NCI-H2107 (cell line): ENCODE measurements at places on chromosomes 7 and 10.

GRCh38 chr7:84372155-84372621 lies 177.6 kb upstream of the SEMA3A start:
- DNase-seq = no peak

- no peak for DNase-seq
Measured at GRCh38 chr10:27607591-27607990, 103.5 kb downstream of the RAB18 start.

GRCh38 chr7:4561795-4562194 lies 120.3 kb upstream of the FOXK1 start:
- DNase-seq = no peak

DNA sequence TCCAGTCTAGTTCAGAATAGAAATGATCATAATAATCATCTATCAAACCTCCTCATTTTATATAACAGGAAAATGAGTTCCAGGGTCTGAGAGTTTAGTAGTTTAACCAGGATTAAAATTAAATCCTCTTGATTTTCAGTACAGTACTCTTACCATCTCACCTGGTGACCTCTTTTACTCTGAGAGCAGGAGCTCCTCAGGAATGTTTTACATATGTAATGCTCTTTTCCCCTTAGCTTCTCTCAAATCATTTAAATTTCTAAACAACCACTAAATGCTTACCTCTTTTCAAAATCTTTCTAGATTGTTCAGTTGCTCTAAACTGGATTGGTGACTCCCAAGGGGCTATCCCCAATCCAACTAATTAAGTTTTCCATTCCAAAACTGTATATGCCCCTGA lies 10.2 kb upstream of the PPP3CB start:
- no peak for DNase-seq

GRCh38 chr10:31838065-31838464 lies 90.6 kb downstream of the ARHGAP12 start:
- DNase-seq = no peak

- DNase-seq = no peak
Measured at GRCh38 chr7:112714917-112715316, 75.3 kb downstream of the TMEM168 start.

GRCh38 chr7:95545007-95545615 lies 51.2 kb downstream of the PDK4 start:
- no peak for DNase-seq

GRCh38 chr10:48580236-48580635 lies 24.6 kb downstream of the ARHGAP22 start:
- DNase-seq = no peak

GRCh38 chr10:109504401-109504800 lies 418.9 kb downstream of the XPNPEP1 start:
- DNase-seq = no peak

GRCh38 chr10:126041804-126042231 lies 145.5 kb downstream of the FANK1 start:
- no peak for DNase-seq

DNA sequence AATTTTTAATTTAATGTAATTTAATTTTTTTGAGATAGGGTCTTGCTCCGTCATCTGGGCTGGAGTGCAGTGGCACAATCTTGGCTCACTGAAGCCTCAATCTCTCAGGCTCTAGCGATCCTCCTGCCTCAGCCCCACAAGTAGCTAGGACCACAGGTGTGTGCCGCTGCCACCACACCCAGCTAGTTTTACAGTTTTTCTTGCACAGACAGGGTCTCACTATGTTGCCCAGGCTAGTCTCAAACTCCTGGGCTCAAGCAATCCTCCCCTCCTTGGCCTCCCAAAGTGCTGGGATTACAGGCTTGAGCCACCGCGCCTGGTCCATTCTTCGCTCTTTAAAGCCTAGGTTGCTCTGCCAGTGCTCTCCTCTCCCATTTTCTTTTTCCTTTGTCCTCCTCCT lies 12.9 kb downstream of the CALML3 start:
- DNase-seq = no peak

GRCh38 chr10:122462533-122463465 lies 1.4 kb downstream of the HTRA1 start:
- no peak for DNase-seq

GRCh38 chr10:116740971-116741370 lies 1.4 kb downstream of the HSPA12A start:
- DNase-seq = no peak

- DNase-seq = no peak
Measured at GRCh38 chr10:43648095-43648397, 635 bp downstream of the ZNF32 start.

GRCh38 chr7:142797391-142798377 lies 26.9 kb downstream of the PRSS2 start:
- DNase-seq = no peak

DNA sequence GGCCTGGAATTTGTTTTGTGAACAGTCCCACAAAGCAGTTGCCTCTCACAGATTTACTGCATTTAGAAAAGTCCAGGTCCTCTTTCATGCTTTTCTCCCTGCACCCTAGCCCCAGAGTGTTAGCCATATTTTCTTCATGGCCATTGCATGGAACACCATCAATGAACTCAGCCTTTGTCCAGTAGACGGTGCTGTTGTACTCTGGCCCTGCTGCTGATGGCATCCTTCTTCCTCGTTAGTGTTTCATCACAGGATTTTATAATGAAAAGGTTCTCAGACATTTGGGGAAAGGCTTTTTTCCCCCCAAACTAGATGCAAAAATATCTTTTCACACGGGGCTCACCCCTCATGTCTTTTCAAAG lies 93.0 kb upstream of the SLC25A13 start:
- peak; percentile 39 for DNase-seq

DNA sequence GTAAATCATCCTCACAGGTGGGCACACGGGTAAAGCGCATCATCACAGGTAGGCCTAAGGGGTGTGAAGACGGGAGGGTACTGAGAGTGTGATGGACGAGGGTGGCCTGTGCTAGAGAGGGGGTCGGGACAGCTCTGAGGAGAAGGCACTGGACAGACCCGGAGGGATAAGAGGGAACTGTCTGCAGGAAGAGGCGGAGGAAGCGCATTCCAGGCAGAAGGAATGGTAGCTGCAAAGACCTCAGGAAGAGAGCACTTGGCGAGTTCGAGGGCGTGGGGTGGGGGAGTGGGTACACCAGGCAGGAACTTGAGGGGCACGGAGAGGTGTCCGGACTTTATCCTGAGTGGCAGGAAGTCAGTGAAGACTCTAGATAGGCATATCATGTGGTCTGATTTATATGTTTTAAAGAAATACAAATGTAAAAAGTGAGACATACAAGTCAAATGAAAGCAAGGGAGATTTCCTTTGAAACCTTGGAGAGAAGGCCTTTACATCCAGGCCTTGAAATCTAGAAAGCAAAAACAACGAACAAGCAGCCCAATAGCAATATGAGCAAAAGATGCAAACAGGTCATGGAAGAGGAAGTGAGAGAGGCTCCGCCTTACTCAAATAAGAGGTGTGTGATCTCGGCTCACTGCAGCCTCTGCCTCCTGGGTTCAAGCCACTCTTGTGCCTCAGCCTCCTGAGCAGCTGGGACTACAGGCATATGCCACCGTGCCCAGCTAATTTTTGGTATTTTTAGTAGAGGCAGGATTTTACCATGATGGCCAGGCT lies 3.6 kb downstream of the LHPP start:
- DNase-seq = no peak

- DNase-seq = no peak
Measured at GRCh38 chr10:86298501-86299001, 68.0 kb downstream of the GRID1 start.

DNA sequence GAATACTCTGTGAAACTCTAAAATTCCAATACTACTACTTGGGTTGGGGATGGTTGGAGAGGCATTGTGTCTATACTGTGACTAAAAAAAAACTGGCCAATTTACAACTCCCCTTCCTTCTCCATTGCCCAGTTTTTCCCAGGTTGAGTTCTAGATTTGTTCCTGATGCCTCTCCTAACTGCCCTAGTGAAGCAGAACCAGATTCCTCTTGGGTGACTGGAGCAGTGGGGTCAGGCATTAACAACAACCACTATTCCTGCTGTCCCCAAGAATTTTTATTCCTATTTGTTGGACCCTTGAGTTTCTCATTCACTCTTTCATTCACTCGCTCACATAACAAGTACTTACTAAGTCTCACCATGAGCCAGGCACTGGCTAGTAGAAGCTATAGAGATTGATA lies 5.8 kb downstream of the GOT1 start:
- DNase-seq = no peak

DNA sequence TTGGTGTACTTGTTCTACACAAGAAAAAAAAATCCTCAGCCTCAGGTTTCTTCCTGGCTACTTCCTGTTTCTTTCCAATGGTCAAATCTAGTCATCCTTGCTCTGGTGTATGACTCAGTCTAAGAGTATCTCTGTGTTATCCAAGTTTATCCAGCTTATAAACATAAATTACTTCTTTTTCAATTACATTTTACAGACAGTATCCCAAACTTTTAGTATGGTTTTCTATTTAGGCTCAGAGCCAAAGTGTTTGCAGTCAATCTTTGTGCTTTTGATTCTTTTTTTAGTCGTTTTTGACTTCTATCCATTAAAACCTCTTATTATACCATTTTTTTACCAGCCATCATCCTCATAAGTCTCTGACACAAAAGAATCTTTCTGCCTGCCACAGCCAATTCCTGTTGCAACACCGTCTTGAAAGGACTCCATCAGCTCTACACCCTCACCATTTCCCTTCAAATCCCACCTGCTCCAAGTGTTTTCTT lies 294.6 kb downstream of the PTEN start:
- DNase-seq = no peak

GRCh38 chr7:92944633-92945032 lies 108.3 kb upstream of the CDK6 start:
- DNase-seq = no peak

DNA sequence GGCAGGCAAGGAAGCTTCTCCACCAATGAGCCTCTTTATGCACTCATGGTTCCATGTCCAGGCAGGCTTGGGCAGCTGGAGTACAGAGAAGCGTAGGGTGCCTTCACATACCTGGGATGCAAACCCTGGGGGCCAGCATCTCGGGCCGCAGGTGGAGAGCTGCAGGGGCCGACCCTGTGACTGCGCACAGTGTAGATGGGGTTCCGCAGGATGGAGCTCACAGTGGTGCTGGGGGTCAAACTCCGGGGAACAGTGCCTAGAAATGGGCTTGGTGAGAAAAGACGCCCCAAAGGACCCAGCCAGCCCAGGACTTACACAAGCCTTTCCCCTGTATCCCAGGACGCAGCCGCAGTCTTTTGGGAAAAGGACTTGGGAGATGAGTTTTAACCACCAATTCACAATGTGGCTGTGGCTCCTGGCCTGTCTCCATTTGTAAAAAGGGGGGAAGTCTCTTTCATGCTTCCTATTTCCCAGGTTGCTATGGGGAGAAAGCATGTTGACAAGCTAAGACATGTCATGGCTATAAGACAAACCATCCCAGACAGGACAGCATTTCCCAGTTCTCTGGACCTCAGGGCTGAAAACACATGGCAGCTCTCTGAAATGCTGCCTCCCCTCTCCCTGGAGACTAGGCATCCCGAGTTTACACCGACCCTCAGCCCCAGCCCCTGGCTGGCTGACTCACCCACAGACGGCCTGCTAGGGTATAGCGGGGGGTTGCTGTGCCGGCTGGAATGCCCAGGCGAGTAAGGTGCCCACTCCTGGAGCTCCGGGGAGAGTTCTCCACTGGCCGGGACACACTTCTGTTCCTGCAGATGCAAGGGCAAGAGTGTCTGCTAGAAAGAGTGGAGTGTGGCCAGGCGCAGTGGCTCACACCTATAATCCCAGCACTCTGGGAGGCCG lies 107.1 kb downstream of the DLG5 start:
- no peak for DNase-seq

- no peak for DNase-seq
Measured at GRCh38 chr10:130232166-130233034, 96.2 kb downstream of the GLRX3 start.

DNA sequence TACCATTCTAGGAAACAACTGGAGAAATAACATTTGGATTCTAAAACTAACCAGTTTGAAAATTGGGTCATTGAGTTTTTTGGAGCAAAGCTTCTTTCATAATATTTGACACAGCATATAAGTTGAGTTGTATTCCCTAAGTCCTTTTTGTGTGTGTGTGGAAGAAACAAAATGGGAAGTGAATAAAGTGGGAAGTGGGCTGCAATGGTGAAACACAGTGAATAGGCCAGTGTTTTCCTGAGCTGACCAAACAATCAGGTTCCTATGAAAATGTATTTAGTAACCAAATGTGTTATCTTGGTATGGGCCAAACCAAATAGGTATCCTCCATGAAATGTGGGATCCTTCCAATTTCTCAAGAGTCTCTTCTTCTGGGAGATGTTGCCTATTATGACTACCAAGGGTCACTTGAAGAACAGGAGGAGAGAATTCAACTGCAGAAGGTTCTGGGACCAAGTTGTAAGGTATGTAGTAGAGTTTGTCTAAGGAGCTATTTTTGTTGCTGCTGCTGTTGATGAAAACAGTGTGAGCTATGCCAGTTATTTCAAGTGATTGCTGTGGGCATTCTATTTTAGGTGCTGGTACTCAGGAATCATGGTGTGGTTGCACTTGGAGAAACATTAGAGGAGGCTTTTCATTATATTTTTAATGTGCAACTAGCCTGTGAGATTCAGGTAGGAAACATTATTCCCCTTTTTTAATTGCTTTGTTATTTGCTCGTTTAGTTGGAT lies 88.3 kb upstream of the MXI1 start:
- DNase-seq = no peak

GRCh38 chr10:7481368-7481765 lies 70.5 kb upstream of the SFMBT2 start:
- DNase-seq = no peak

DNA sequence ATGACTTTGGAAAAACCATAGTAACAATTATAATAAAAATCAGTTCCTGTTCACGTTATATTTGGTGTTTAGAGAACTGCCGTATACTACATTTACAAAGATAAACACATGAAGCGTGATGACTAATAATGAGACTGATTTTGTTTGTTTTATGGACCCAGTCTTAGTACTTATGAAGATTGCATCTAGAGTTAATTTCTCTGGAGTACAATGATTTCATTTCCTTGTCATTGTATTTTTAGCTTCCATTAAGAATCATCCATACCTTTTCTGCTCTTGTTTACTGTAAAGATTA lies 2.9 kb downstream of the RBM20 start:
- DNase-seq = no peak

- DNase-seq = no peak
Measured at GRCh38 chr7:94650147-94651051, 5.5 kb downstream of the SGCE start.

DNA sequence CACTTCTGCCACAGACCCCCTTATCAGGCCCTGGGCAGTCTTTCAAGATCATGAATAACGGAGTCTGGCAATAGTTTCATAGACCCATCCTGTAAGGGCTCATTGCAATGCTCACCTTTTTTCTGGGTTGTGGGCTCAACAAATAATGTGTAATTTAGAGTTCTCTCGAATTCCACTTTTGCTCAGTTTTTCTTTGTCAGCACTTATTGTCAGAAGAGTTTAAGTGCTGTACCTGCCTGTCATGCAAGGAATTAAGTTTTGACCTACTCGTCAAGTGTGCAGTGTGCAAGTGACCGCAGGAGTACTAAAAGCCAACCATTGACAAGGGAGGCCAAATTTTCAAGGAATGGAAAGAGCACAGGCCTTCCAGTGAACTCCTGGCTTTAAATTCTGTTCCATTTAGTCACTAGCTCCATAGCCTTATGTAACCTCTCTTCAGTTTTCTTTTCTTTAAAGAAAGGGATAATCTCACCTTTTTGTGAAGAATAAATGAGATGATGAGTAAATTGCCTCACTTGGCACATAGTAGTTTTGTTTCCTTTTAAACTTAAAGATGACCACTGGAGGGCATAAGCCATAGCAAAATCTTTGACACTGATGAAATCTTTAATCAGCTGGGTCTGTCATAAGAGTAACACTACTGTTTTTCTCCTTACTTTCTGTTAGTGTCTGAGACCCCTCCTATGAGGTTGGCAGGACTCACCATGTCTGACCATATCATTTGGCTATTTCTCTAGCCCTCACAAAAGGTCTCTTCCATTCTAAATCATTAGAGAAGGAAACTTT lies 313.3 kb downstream of the TYW1 start:
- DNase-seq = no peak
